Activated T-cell treated with anti-CD3 and anti-CD28 coated beads for 48 hours (primary cell): ENCODE measurements at places on chromosomes 7 and 10.

DNA sequence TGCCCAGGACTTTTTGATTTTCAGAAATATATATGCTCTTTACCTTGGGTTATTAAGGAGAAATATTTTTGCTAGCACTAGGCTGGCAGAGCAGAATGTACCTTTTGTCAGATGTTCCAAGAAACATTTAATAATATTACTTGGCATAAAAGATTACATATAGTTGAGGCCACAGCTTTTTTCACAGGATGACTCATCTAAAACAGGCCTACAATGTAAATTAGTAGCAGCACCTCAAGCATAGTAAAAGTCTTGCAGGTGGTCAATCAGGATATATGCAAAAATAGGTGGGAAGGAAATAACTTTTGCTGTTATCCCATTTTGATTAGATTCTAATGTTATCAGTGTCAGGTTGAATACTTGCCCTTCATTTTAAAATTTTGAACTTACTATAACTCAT lies 14.9 kb upstream of the ITGB1 start:
- DNase-seq = no peak

DNA sequence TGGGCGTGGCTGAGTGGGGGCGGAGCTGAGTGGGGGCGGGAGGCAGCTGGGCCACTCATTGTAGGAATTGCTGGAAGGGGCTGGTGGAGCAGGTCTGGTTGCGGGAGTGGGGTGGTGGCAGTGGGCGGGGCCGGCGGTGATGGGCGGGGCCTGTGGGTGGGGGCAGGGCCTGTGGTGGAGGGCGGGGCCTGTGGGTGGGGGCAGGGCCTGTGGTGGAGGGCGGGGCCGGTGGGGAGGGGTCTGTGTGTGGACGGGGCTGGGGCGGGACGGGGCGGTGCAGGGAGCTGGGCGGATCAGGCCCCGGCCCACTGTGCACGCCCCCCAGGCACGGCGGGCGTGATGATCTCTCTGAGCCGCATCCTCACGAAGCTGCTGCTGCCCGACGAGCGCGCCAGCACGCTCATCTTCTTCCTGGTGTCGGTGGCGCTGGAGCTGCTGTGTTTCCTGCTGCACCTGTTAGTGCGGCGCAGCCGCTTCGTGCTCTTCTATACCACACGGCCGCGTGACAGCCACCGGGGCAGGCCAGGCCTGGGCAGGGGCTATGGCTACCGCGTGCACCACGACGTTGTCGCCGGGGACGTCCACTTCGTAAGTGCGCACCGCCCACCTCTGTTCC lies 14.0 kb downstream of the SLC29A4 start:
- peak; percentile 59 for DNase-seq

GRCh38 chr10:125217990-125218675 lies 57.8 kb upstream of the CTBP2 start:
- DNase-seq = no peak

DNA sequence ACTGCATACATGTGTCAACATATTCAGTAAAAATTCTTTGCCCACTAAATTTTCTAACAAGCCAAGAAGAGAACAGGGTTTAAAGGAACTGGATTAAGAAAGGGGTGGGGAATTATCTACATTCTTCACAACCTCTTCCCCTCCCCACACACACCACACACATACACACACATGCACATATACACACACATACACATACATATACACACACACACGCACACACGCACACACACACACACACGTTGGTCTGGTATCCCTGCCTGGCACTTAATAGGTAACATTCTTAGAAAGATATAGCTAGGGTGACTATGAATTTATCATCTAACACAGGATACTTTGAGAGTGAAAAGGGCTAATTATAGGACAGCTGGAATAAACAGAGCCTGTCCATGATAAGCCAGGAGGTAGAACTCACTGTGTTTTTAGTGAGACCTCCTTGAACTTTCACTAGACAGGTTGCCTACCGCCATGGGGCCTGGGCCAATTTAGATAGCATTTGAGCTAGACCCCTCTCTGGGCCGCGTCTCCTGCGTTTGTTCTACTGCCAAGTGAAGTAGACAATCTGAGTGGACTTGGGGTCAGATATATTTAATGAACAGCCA lies 33.1 kb upstream of the EPC1 start:
- DNase-seq = no peak

GRCh38 chr7:66664590-66665293 lies 36.1 kb downstream of the KCTD7 start:
- no peak for DNase-seq

DNA sequence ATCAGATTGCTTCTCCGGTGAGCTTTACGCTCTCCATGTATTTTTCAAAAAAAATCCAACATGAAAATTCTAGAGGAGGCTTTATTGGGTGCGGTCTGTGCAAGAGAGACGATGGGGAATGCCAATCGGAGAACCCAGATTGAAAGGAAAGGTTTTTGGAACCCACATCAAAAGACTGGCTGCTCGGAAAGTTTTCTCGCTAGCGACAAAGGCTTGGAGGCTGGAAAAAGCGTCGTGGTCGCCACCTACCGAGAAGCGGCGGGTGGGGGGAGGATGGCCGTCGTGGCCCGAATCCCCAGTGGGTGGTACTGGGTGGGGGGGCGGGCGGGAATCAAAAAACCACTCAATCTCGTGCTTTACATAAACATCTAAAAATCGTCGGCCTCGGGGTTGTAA lies 1.1 kb upstream of the GTF2I start:
- peak; percentile 49 for DNase-seq

GRCh38 chr10:103618575-103619423 lies 125.3 kb downstream of the NEURL1 start:
- DNase-seq = no peak

DNA sequence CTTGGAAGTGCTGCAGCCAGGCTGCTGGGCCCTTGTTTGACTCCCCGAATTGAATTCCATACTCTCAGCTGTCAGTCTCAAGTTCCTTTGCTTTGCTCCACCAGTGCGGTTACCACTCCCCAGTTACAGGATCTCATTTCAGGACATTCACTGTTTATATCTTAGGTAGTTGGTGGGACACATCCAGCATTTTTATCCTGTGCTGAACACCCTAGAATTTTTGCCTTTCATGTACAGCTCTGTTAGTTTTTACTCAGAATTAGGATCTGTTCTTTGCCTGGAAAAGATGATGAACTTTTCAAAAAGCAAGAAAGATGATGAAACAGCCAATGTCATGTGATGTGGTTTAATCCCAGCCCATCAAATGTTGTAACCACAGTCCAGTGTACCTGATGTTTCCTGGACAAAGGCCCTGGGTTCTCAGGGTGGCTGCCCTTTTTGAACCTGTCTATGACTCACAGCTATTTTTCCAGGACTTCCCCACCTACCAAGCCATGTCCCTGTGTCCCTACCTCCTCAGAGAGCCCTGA lies 149.7 kb downstream of the NOC3L start:
- DNase-seq = no peak

- DNase-seq = no peak
Measured at GRCh38 chr7:89183712-89184111, 388.2 kb upstream of the TEX47 start.

- peak; percentile 43 for DNase-seq
Measured at GRCh38 chr7:64887756-64888508, 15.1 kb upstream of the ZNF273 start.

- DNase-seq = no peak
Measured at GRCh38 chr10:43408331-43408709, 666 bp downstream of the HNRNPF start.

GRCh38 chr7:151312356-151312755 lies 29.3 kb upstream of the NUB1 start:
- DNase-seq = no peak

DNA sequence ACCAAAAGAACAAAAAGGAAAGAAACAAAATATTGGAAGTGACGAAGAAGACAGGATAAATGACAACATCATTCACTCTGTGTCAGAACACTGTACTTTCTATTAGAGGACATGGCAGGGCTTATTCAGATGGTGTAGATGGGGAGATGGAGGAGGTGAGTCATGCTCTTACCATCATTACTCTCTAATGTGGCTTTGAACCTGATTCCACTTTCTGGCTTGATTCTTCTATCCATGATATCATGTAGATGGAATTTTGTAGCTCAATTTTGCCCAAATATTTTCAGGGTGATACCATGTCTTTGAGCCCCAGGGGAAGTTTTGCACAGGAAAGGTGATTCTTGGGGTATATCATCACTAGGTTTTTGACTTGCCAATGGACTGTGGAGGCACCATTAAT lies 91.7 kb downstream of the CFAP58 start:
- no peak for DNase-seq

DNA sequence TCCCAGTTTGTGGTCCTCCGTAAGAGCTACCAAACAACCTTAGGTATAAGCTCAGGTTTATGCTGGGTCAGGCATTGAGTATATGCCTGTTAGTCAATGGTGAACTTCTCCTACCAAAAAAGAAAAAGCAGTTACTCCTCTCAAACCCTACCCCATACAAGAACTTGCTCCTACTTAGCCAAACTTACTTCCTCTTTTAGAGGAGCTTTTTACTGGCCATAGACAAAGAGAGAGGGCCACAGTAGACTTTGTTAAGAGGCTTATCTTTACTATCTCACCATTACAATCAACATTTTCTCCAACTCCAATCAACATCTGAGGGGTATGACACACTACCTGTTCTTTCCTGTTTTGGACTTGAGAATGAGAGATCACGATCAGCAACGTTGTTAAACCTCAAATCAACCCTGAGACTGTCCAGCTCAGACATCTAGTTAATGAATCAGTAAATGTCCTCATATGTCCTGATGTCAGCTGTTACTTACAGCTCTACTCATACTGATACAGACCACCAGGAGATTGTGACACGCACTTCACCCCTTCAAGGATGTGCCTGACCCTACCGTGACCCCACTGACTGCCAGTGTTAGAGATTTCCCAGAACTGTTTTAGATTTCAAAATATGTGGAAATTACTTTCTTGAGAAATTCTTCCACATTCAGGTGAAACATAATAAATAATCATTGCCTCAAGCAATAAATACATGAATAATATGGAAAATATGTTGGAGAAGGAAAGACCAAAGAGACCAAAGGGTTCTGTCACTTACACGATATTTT lies 18.4 kb upstream of the CCDC71L start:
- DNase-seq = peak; percentile 9

DNA sequence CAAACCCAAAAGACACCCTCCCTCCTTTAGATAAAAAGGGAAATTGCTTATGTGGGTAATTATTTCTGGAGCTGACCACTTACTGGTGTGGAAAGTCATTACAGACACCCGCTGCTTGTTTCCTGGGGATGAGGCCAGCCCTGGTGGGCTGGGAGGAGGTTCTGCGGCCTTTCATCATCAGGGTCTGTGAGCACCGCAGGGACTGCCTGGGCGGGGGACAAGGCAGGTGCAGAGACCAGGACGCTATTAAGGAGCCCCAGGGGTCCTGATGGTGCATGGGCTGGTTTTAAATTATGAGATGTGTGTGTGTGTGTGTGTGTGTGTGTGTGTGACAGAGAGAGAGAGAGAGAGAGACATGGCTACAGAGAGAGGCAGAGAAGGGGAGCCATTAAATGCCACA lies 171.2 kb downstream of the DNAJB6 start:
- DNase-seq = no peak

DNA sequence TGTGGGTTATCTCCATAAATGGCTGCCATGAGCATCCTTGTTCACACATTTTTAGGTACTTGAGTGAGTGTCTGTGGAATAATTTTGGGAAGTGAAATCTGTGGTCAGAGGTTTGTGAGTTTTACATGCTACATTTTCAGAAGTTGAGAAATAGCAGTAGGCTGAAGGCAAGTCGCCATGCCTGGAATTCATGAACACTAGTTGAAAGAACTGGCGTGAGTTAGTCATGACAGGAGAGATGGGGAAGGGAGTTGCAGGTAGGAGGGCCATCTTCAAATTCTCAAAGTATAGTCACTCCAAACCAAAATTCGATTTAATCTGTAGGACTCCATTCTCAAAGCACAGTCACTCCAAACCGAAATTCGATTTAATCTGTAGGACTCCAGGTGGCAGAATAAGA lies 89.6 kb downstream of the EGFR start:
- no peak for DNase-seq

GRCh38 chr7:114979388-114979787 lies 57.5 kb downstream of the MDFIC start:
- no peak for DNase-seq
